Activated T-cell treated with anti-CD3 and anti-CD28 coated beads for 4 hours (primary cell): ENCODE measurements at places on chromosomes 11 and 22.

- DNase-seq = no peak
These were observed 12.4 kb upstream of the SWAP70 start for GRCh38 chr11:9651481-9651880.

DNA sequence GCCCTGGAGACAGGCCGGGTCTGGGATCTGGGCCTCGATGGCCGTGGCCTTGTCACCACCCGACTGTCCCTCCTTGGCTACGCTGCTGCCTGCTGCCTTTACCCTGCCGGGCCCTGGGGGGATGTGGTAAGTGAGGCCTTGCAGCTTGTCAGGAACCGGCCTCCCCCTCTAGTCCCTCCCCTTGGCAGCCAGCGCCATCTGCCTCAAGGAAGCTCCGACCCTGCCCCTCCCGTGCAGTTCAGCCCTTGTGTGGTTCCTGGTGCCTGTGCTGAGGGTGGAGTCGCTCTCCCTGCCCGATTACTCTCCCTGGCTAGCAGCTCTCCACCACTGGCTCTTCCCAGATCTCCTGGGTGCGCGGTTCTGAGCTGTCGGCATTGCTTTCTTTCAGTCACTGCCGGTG lies 33.7 kb downstream of the CTTN start:
- DNase-seq = no peak

DNA sequence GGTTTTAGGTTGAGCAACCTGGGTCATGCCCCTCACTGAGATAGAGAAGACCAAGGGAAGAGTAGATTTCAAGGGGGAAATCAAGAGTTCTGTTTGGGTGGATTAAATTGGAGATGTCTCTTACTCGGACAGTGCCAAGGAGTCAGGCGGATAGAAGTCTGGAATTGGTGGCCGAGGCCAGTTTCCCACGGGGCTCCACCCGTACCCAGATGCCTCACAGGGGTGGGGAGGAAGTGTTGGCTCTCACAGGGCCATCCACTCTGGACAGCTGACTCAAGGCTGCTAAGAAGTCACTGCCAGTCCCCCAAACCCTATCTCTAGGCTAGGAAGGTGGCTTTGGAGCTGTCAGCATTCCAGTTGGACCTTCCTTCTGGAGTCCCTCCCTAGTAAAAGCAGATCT lies 79.1 kb upstream of the TIMP3 start:
- DNase-seq = no peak

DNA sequence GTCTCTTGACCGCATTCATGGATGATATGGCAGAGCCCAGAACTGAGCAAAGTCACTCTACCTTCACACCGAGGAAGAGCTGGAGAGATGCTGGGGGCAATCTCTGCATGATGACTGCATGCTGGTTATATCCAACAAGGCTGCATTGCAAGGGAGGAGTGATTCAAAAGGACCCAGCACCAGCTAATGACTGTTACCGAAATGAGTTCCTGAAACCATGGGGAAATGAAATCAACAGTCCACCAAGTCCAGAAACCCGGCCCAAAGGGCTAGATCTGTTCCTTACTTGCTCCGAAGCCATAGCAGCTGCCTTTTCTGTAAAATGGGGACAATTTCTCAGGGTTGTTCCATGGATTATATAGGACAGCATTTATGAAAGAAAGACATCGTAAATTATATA lies 1.2 kb upstream of the SMIM35 start:
- no peak for DNase-seq

DNA sequence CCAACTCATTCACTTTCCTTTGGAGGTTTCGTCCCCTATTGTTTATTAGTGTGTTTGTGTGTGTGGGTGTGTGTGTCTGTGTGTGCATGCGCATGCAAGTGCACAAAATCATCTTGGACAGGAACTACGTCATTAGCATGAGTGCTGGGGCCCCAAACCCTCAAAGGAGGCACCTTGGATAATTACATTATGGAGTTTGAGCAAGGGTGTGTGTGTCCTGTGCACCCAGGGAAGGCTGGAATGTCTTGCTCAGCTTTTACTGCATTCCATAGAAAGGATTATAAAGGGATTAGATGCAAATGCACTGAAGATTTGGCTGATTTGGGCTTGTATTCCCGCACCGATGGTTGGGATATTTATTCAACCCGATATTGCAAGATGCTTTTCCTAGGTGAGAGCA lies 203.4 kb upstream of the NAV2 start:
- no peak for DNase-seq

- no peak for DNase-seq
These were observed 104.1 kb downstream of the PKNOX2 start for GRCh38 chr11:125268611-125269010.

DNA sequence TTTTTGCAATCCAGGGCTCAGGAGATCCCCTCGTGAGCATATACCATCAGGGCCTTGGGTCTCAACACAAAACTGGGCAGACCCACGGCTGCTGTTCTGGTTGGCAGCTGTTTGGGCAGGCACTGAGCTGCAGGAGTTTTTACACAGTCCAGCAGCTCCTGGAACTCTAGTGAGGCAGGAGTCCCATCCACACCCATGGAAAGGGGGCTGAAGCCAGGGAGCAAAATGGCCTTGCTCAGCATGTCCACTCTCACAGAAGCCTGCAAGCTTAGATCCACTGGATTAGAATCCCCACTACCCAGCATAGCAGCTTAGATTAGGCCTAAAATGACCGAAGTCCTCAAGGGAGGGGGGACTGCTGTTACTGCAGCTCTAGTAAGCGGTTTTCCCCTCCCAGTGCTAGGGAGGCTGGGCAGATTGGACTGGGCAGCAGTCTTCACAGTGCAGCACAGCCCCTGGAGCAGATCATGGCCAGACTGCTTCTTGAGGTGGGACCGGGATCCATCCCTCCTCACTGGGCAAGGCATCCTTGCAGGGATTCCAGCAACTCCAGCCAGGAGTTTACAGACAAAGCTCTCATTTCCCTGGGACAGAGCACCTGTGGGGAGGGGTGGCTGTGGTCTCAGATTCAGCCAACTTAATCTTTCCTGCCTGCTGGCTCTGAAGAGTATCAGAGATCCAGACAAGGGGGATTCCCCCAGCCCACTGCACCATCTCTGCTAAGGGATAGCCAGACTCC lies 36.4 kb upstream of the CARD16 start:
- no peak for DNase-seq

- no peak for DNase-seq
These were observed 55.7 kb downstream of the LINC01488 start for GRCh38 chr11:69537126-69537525.

- DNase-seq = no peak
These were observed 14.4 kb downstream of the MUC15 start for GRCh38 chr11:26557666-26558065.

GRCh38 chr11:34302046-34302921 lies 55.5 kb downstream of the ABTB2 start:
- DNase-seq = no peak

DNA sequence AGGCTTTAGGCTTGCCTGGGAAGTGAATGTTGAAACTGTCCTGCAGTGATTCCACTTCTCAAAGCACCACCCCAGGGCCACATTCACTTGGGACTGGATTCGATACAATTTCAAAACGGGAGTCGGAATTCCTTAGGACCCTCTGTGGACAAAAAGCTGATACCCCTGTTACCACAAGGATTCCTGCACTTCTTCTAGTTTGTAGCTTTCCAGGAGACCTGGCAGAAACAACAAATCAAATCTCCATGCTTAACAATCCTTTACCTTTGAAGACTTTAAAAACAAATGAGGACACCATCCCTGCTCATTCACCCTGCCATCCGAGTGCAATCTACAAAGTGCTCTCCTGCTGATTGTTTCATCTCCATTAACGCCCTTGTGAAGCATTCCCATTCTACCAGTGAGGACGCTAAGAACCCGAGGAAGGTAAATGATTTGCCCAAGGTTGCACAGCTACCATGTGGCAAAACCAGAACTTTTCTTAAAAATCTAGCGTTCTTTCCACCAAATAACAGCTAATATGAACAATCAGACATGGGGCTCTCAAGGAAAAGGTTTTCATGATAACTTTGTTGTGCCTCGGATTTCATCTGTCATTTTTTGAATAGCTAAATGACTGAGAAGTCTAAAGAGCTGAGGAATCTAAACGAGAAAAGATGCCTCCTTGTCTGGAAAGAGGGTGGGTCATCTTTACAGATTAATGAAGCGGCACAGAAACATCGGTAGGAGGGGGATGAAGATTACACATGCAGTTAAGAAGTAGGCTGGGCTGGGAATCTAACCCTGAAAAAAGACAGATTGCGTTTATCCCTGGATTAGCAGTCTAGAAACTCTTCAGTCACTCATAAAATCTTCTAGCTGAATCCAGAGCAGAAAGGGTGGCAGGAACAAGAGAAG lies 720 bp upstream of the MPZL2 start:
- no peak for DNase-seq
